ENCODE measurements at places on chromosomes 16 and 17. TPM values are rescaled to one million over a fixed set of nuclear protein-coding genes. Genes with fewer than 3 reads are reported as not detected.
A peak's percentile ranks its signal among the peaks of the same experiment; 100 is the strongest.

DNA sequence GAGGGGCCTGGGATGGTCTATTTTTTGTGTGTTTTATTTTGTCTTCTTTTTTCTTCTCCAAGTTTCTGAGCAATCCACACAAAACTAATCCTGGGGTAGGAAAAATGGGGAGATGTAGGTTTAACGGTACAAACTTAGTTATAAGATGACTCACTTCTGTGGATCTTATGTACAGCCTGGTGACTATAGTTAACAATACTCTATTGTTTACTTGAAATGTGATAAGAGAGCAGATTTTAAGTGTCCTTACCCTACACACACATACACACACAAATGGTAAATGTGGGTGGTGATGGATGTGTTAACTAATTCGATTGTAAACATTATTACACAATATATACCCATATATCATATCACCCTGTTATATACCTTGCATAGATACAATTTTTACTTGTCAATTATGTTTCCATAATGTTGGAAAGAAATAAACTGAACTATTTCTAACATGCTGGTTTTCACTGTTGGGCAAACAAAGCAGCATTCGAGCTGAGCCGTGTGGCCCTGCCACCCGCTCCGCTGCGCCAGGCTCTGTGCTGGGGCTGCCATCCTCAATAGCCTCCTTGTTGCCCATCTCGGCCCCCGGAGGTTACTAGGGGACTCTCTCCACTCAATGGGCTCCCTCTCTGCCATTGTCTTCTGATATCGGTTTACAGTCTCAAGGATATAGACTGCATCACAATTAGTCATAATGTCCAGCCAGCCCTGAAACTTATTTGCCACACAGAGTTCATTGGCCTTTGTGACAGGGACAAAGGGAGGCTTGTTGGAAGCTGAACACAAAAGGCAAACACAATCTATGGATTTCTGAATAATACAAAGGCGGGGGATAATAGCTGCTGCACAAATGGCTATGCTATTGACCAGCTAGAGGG lies 380.3 kb upstream of the MAF start:
- H3K4me3 ChIP-seq, result no peak overlapping the region
- no peaks in the 10 kb centered on the region for H3K36me3 ChIP-seq
- H3K27me3 ChIP-seq, result no peaks in the 10 kb centered on the region
- no peak for DNase-seq

The KRTAP2-1 gene
- not detected for polyA plus RNA-seq

The BEAN1 gene
- 0.71 TPM for polyA plus RNA-seq

DNA sequence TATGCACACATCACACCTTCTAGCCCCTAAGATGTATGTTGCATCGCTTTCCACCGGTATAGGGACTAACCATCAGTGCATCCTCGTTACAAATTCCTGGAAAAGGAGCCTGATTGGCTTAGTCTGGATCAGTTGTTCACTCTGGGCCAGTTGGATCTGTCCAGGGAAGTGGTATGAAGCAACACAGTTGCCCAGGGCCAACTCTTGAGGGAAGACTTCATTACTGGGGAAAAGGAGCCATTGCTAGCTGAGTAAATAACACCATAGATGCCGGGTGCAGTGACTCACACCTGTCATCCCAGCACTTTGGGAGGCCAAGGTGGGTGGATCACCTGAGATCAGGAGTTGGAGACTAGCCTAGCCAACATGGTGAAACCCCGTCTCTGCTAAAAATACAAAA lies 275.2 kb upstream of the RBFOX1 start:
- no peaks in the 10 kb centered on the region for H3K36me3 ChIP-seq
- H3K4me1 ChIP-seq, result no peaks in the 10 kb centered on the region
- H3K4me3 ChIP-seq, result no peak overlapping the region
- H3K27ac ChIP-seq, result no peak overlapping the region
- no peak for DNase-seq
- H3K27me3 ChIP-seq, result no peaks in the 10 kb centered on the region

DNA sequence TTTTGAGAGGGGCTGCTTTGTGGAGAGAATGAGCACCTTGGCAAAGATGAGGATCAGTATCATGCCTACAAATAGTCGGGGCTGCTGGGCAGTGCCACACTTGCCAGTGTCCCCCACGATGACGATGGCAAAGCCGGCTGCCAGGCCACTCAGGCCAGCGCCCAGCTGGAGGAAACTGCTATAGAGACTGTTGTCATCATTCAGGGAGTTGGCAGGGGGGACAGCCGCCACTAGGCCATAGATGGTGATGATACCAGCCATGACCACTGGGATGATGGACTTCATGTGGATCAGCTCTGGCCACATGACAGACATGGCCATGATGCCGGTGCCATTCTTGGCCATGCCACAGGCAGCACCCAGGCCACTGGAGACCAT lies 23.8 kb downstream of the MINK1 start:
- no peak overlapping the region for H3K27ac ChIP-seq
- no peaks in the 10 kb centered on the region for H3K27me3 ChIP-seq
- peaks cover 13% of the 10 kb centered on the region for H3K36me3 ChIP-seq

- DNase-seq, result peak; percentile 99
- H3K27me3 ChIP-seq, result no peaks in the 10 kb centered on the region
- peak overlapping the region; percentile 77 for H3K27ac ChIP-seq
- H3K4me1 ChIP-seq, result peaks cover 31% of the 10 kb centered on the region
- H3K4me3 ChIP-seq, result no peak overlapping the region
- peaks cover 2% of the 10 kb centered on the region for H3K36me3 ChIP-seq
Measured at GRCh38 chr17:55285340-55286301, 20.9 kb downstream of the HLF start.

The SNX20 gene
- polyA plus RNA-seq, result 1.6 TPM

The EVPLL gene
- polyA plus RNA-seq, result not detected

The GDPD3 gene
- 5.0 TPM for polyA plus RNA-seq

The LGALS9B gene
- polyA plus RNA-seq, result not detected

GRCh38 chr16:14018851-14019250 lies 52.3 kb upstream of the MRTFB start:
- H3K27me3 ChIP-seq, result no peaks in the 10 kb centered on the region
- H3K27ac ChIP-seq, result no peak overlapping the region
- peaks cover 15% of the 10 kb centered on the region for H3K4me1 ChIP-seq
- no peaks in the 10 kb centered on the region for H3K36me3 ChIP-seq

DNA sequence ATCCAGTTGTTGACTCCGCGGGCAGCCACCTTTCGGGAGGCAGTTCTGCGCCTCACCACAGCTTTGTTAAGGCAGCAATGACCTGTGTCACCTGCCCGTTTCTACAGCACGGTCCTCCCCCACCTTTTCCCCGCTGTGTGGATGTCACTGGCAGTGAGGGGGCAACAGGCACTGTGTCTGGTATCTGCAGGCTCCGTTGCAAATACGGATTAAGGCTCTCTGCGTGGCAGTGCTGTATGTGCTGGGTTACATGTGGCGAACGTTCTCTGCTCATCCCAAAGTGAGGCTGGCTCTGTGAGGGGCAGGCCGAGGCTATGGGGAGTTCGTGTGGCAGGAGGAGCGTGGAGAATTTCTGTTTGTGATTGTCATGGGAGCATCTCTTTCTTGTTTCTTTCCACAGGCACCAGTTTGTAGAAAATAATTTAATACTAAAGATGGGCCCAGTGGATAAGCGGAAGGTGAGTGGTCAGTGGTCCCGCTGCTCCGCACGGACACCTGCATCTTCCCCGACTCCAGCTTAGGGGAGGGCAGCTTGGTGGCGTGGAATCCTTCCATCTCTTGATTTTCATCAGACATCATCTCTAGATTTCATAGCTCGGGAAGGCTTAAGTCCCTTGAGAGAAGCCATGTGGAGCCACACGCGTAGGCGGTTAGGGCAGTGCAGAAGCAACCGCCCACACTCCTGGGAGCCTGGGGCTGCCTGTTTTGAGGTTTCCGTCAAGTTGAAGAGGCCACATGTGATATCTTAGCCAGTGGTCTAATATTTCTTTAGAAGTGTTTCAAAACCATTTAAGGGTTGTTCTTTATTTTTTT lies 57.8 kb downstream of the PDPK1 start:
- no peak overlapping the region for H3K27ac ChIP-seq
- H3K4me1 ChIP-seq, result no peaks in the 10 kb centered on the region
- DNase-seq, result no peak
- H3K36me3 ChIP-seq, result peaks cover 45% of the 10 kb centered on the region

- H3K27ac ChIP-seq, result no peak overlapping the region
- H3K27me3 ChIP-seq, result no peaks in the 10 kb centered on the region
- no peak for DNase-seq
- H3K4me1 ChIP-seq, result no peaks in the 10 kb centered on the region
- H3K36me3 ChIP-seq, result no peaks in the 10 kb centered on the region
Measured at GRCh38 chr16:64094992-64095634, 1026.8 kb downstream of the CDH11 start.

GRCh38 chr17:45149669-45150664 lies 1.7 kb downstream of the HEXIM1 start:
- H3K4me1 ChIP-seq, result peaks cover 29% of the 10 kb centered on the region
- no peaks in the 10 kb centered on the region for H3K27me3 ChIP-seq
- H3K27ac ChIP-seq, result peak overlapping the region; percentile 97
- DNase-seq, result peak; percentile 91
- peak overlapping the region; percentile 90 for H3K4me3 ChIP-seq

DNA sequence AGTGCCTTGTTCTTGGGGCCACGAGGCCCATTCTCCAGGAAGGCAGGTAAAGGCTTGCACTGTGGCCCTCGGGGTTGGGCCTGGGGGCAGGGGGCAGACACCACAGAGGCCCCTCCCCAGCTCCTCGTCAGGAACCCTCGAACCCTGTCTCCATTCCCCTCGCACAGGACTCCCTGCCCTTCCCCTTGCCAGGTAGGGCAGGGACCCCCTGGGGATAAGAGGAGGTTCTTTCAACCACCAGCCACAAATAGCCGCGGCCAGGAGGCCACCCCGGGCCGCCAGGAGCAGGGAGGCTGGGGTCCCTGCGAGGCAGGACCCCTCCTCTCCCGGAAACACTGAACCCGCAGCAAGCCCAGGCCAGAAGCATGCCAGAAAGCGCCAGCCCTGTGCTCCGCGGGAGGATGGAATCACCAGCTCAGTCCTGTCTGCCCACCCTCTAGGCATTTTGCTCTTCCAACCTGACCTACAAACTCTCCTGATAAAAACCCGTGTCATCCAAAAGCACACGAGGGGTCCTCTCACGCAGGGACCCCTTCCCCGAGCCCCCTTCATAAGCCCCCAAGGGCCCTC lies 45.6 kb downstream of the SLC47A1 start:
- H3K4me3 ChIP-seq, result peak overlapping the region; percentile 10
- peaks cover 5% of the 10 kb centered on the region for H3K4me1 ChIP-seq
- H3K27me3 ChIP-seq, result peaks cover 18% of the 10 kb centered on the region
- DNase-seq, result no peak

The ABCA9 gene
- polyA plus RNA-seq, result 13.2 TPM

- H3K4me3 ChIP-seq, result no peak overlapping the region
- no peak for DNase-seq
- H3K27me3 ChIP-seq, result no peaks in the 10 kb centered on the region
- peaks cover 38% of the 10 kb centered on the region for H3K4me1 ChIP-seq
- H3K27ac ChIP-seq, result no peak overlapping the region
Measured at GRCh38 chr17:17757956-17758845, 76.9 kb downstream of the RAI1 start.

The HOXB8 gene
- 0.46 TPM for polyA plus RNA-seq

The WIPF2 gene
- 13.9 TPM for polyA plus RNA-seq

The TAT gene
- not detected for polyA plus RNA-seq

- H3K27me3 ChIP-seq, result no peaks in the 10 kb centered on the region
- no peak overlapping the region for H3K4me3 ChIP-seq
- no peak overlapping the region for H3K27ac ChIP-seq
- no peak for DNase-seq
- H3K4me1 ChIP-seq, result peaks cover 77% of the 10 kb centered on the region
- no peaks in the 10 kb centered on the region for H3K36me3 ChIP-seq
Measured at GRCh38 chr17:17785407-17785806, 51.4 kb downstream of the SREBF1 start.

GRCh38 chr17:57356719-57357391 lies 100.5 kb downstream of the MSI2 start:
- H3K27ac ChIP-seq, result no peak overlapping the region
- no peaks in the 10 kb centered on the region for H3K27me3 ChIP-seq
- DNase-seq, result no peak
- H3K4me3 ChIP-seq, result no peak overlapping the region

GRCh38 chr17:66580184-66580955 lies 254.5 kb upstream of the CACNG5 start:
- H3K36me3 ChIP-seq, result no peaks in the 10 kb centered on the region
- H3K27me3 ChIP-seq, result no peaks in the 10 kb centered on the region
- H3K4me1 ChIP-seq, result peaks cover 31% of the 10 kb centered on the region

DNA sequence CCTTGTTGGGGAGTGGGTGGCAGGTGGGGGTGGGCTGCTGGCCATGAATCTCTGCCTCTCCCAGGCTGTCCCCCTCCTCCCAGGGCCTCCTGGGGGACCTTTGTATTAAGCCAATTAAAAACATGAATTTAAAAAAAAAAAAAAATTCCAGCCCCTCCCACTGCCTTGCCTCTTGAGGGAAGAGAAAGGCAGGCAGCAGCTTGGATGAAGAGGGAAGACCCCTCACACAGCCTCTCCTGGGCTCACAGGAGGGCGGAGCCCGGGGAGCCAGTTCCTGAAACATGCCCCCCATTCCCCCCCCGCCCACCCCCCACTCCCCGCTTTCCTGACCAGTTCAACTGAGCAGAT lies 1.8 kb upstream of the TCAP start:
- H3K36me3 ChIP-seq, result peaks cover 38% of the 10 kb centered on the region
- H3K27me3 ChIP-seq, result peaks cover 25% of the 10 kb centered on the region
- no peak for DNase-seq
- no peak overlapping the region for H3K27ac ChIP-seq
- peaks cover 82% of the 10 kb centered on the region for H3K4me1 ChIP-seq

DNA sequence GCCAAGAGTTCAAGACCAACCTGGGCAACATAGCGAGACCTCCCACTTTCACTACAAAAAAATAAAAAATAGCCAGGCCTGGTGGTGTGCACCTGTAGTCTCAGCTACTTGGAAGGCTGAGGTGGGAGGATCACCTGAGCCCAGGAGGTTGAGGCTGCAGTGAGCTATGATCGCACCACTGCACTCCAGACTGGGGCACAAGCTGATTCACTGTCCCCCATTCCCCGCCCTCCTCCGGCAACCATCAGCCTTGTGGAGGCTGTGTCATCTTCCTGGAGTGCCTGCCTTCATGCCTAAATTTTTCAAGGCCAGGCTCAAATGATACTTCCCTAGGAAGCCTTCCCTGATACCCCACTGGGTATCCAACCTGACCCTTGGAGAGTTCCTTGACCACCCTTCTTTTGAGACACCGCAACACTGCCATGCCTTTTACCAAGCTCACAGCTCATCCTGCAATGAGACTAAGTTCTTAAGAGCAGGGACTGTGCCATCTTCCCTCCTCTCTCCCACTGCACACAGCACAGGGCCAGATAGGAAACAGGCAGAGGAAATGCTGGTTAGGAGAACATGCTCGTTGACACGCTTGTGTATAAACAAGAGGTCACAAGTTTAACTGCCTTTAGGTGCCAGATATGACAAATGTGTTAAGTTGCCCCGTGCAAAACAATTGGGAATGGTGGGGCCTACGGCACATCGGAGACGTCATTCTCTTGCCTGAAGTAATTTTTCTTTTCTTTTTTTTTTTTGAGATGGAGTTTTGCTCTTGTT lies 3.9 kb upstream of the SRCAP start:
- peaks cover 16% of the 10 kb centered on the region for H3K4me1 ChIP-seq
- no peak overlapping the region for H3K27ac ChIP-seq
- DNase-seq, result peak; percentile 16
- H3K27me3 ChIP-seq, result peaks cover 4% of the 10 kb centered on the region
- no peak overlapping the region for H3K4me3 ChIP-seq

GRCh38 chr17:19707728-19708221 lies 8.6 kb downstream of the SLC47A2 start:
- H3K4me3 ChIP-seq, result no peak overlapping the region
- no peak overlapping the region for H3K27ac ChIP-seq
- DNase-seq, result no peak
- H3K36me3 ChIP-seq, result no peaks in the 10 kb centered on the region
- peaks cover 37% of the 10 kb centered on the region for H3K4me1 ChIP-seq
- no peaks in the 10 kb centered on the region for H3K27me3 ChIP-seq

Measured in muscle of leg (tissue), 16 donors.